ENCODE measurements at places on chromosomes 16 and 17.
A peak's percentile ranks its signal among the peaks of the same experiment; 100 is the strongest.

DNA sequence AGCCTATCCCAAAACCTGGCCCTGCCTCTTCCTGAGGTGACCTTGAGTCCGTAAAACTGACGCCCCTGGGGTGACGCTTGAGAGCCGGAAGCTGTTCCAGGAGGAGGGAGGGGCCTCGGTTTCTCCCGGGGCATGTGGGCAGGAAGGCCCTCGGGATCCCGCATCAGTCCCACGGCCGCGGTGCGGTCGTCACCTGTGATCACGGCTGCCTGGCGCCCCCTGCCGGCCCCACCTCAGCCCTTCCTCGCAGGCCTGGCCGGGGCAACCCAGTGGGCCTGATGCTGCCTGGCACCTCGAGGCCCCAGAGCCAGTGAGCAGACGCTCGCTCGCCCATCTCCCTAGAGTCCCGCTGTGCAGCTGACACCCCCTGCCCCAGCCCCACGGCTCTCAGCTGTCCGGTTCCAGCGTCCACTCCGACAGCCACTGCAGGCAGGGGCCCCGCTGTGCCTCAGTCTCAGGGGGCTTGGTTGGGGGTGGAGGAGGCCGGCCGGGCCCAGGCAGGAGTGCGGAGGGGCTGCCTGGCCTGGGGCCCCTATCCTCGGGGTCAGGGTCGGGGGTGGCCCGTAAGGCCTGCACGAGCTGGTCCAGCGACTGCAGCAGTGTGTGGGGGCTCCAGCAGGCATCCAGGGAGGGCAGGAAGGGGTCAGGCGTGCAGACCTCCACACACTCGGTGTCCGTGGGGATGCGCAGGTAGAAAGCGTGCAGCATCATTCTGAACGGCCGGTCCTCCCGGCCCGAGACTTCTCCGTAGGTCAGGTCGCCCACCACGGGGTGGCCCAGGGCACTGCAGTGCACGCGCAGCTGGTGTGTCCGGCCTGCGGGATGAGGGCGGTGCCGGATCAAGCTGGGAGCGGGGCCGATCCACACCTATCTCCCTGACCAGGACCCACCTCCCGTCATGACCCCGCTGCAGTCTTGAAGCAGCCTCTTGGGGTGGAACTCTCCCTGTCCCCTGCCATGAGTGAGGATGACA is 2.3 kb downstream of the RPUSD1 start:
- DNase-seq: peak; percentile 65

DNA sequence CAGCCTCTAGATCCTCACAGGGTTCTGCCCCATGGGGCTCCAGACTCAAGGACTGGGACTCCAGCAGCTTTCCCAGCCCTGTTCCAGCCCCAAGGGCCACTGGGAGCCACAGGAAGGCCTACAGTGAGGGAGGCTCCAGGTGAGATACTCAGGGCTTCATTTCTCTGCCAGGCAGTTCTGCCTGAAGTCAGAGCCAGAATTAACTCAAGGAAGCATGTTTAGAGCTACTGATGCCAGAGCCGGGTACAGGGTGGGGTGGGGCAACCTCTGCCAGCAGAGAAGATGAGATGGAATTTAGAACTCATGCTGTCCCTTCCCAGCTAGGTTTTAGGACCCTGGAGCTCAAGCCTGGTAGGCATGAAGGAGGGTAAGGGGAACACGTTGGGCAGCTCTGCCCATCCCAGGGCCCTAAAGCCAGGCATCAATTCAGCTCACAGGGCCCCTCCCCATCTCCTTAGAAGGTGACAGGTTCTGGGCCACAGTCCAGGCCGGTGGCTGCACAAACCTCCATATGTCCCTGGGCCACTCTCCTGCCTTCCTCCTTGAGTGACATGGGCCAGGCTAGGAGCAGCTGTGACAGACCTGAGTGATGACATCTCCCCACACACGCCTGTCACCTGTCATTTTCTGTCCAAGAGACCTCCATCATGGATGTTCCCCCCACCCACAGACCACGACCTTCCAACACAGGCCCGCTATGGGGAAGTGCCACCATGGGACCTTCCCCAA is 24.5 kb upstream of the SPPL2C start:
- DNase-seq: no peak

GRCh38 chr17:67751101-67752074 is 33.7 kb downstream of the NOL11 start:
- no peak for DNase-seq

DNA sequence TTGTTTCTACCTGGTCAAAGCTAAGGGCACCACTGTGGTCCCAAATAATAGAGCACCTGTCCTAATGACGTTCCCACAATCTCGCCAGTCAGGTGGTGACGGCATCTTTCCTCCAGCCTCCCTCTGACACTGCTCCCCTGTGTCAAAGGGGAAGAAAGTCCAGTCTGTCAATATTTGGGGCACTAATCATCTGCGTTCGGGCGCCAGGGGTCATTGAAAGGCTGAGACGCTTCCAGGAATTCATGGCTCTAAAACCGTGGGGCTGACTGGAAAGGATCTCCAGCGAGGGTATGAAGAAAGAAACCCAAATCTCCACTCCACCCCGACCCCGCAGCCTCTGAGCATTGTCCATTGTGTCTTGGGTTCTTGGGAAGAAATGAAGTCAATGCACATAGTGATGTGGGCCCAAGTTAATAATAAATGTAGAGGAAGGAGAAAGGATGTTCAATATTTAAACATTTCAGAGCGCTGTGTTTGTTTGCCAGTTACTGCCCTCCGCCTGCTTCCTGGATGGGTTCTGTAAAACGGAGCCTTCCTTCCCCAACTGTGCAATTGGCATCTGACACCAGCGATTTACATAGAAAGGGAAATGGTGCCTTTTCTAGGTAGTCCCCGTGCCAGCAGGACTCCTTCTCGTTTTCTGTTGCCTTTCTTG is 103.2 kb downstream of the SOCS1 start:
- no peak for DNase-seq

DNA sequence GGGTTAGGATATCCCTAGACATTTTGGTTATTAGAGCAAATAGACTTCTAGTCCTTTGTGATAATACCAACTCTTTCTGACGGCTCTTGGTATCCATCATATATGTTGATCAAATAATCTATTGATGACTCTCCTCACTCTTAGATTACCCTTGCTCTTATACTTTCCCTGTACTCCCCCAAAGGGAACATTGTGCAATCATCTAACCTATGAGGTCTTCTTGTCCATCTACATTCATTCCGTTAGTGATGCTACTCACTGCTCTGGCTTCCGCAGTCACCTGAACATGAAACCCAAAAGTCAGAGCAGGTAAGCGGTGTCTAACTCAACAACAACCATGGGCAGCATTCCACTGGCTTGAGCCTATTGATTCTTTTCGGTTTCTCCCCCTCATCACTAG is 223.7 kb upstream of the SALL1 start:
- no peak for DNase-seq

DNA sequence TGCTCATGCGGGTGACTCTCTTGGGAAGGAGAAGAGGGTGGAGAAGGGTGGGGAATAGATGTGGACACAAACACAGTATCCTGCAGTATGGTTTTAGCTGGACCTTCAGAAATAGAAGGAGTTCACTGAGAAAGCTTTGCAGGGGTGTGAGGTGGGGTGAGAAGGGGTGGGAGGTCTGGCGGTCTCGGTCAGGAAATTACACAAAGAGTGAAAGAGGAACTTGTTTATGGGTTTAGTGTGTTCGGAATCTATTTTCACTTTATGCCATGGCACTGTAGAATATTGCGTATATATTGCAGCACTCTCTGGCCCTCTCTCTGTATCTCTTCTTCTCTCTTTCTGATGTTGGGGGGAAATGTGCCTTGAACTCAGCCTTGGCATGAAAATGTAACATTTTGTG is 148.2 kb upstream of the GOT2 start:
- DNase-seq: no peak

GRCh38 chr16:80743772-80744171 is 60.6 kb downstream of the CDYL2 start:
- DNase-seq: no peak

- no peak for DNase-seq
Observed at GRCh38 chr17:9432134-9432885, 143.3 kb downstream of the STX8 start.

DNA sequence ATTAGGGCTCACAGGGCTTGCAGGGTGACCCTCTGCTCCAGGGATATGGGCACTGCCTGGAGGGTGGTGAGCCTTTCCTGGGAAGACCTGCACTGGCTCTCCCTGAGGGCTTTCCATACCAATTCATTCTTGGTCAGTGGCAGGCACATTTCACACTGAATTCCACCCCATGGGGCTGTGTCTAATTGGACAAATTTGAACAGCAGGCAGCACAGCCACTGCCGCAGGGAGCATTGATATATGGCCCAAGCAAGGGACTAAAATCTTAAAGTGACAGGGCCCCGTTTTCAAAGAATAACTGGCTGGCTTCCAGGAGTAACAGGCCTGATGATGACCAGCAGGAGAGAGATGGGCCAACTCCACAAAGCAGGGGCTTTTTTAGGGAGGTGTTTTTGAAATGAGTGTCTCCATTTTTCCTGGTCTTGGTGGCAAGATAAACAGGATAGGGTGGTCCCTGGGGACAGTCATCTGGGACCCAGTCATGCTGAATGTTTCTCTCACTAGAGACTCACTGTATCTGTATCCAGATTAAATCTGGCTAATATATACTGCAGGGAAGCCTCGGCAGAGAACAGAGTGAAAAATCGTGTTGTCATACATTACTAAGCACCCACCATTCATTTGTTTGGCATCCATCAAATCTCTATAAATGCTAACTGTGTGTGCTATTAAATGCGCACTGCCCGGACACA is 74.1 kb upstream of the TBX2 start:
- DNase-seq: no peak

- no peak for DNase-seq
Observed at GRCh38 chr16:60553090-60553757, 1483.0 kb downstream of the CDH8 start.

DNA sequence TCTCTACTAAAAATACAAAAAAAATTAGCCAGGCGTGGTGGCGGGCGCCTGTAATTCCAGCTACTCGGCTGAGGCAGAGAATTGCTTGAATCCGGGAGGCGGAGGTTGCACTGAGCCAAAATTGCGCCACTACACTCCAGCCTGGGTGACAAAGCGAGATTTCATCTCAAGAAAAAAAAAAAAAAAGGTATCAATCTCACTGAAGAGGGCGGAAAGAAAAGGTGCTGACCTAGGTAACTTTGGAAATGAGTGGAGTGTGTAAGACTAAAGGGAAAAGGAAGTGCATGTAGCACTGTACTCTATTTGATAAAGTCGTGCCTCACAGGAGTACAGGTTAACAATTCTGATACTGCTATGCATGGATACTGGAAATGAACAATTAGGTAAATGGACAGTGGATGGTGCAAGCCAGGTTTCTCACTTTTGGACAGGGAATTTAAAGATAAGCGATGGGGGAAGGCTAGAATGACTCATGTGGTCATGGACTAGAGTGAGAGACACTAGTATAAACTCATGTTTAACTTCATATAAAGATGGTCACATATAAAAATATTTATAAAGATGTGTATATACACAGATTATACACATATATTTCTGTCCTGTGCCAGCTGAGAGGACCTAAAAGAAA is 142.9 kb downstream of the CDK5R1 start:
- DNase-seq: no peak

- no peak for DNase-seq
Observed at GRCh38 chr17:78798695-78799559, 16.9 kb upstream of the CYTH1 start.

- DNase-seq: no peak
Observed at GRCh38 chr17:55830699-55831471, 80.0 kb downstream of the PCTP start.

DNA sequence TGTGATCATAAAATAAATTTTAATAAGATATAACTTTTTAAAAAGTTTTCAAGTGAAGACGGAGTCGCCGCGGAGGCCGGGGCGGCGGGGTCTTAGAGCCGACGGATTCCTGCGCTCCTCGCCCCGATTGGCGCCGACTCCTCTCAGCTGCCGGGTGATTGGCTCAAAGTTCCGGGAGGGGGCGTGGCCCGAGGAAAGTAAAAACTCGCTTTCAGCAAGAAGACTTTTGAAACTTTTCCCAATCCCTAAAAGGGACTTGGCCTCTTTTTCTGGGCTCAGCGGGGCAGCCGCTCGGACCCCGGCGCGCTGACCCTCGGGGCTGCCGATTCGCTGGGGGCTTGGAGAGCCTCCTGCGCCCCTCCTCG is at the start of gene FOXC2:
TSS of gene FOXC2 (plus strand) at position 229 of the 365 bp plus-strand sequence. CDS start 507 bp downstream, outside the sequence.
- peak; percentile 35 for DNase-seq

- DNase-seq: peak; percentile 21
Observed at GRCh38 chr16:31357324-31358109, 2.5 kb downstream of the ITGAX start.

All from activated T-helper 2 cell treated with anti-CD3 and anti-CD28 coated beads, Interferon-gamma antibody, Interleukin-2, Interleukin-4, amounts not matched to agents 10 μg/mL and 5 μg/mL and 100 μg/mL, durations not matched to agents 14 hours and 24 hours and 36 hours (primary cell).